ENCODE measurements at places on chromosomes 5 and 9.
A peak's percentile ranks its signal among the peaks of the same experiment; 100 is the strongest.

DNA sequence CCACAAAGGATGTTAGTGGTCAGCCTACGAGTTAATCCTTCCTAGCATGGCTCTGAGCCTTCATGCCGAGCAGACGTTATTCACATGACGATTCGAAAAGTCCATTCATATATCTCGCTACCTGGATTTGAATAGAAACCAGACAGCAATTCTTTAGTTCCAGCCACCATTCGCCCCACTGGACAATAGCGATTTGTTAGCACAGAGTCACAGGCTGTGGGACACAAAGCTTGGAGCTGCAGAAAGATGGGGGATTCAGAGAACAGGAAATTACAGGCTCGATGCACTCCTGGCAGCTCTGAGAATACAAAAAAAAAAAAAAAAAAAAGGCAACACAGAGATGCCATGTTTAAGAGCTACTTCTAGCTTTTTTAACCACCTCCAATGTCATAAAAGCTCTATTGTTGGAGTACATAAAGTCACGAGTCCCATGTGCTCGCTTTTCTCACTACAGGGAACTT is 110.7 kb downstream of the NR6A1 start:
- no peak for DNase-seq

DNA sequence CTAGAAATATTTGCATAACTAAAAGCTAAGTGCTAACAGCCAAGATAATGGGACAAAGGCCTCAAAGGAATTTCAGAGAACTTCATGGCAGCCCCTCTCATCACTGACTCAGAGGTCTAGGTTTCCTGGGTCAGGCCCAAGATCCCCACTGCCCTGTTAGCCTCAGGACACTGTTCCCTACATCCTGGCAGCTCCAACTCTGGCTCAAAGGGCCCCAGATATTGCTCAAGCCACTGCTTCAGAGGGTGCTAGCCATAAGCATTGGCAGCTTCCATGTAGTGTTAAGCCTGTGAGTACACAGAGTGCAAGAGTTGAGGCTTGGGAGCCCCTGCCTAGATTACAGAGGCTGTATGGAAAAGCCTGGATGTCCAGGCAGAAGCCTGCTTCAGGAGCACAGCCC is 998.1 kb downstream of the TLE1 start:
- DNase-seq = no peak

- no peak for DNase-seq
These were observed 43.8 kb upstream of the DAB2IP start for GRCh38 chr9:121607434-121608167.

DNA sequence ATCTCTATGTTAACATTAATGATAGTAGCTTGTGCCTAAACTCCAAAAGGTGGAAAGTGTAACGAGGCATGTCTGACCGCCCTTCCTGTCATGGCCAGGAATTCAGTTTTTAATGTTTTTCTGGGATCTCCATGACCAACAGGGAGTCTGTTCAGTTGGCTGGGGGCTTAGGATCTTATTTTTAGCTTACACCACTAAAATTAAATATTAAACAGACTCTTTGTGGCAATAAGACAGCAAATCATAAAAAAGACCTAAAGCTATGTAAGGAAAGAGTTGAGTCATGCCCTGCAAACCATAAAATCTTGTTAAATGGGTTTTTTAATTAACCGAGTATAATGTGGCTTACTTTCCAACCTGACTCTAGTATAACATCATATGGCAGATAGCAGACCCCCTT is 247.8 kb downstream of the DIRAS2 start:
- DNase-seq = no peak

GRCh38 chr9:35646153-35646532 is 4.6 kb downstream of the SIT1 start:
- no peak for DNase-seq

DNA sequence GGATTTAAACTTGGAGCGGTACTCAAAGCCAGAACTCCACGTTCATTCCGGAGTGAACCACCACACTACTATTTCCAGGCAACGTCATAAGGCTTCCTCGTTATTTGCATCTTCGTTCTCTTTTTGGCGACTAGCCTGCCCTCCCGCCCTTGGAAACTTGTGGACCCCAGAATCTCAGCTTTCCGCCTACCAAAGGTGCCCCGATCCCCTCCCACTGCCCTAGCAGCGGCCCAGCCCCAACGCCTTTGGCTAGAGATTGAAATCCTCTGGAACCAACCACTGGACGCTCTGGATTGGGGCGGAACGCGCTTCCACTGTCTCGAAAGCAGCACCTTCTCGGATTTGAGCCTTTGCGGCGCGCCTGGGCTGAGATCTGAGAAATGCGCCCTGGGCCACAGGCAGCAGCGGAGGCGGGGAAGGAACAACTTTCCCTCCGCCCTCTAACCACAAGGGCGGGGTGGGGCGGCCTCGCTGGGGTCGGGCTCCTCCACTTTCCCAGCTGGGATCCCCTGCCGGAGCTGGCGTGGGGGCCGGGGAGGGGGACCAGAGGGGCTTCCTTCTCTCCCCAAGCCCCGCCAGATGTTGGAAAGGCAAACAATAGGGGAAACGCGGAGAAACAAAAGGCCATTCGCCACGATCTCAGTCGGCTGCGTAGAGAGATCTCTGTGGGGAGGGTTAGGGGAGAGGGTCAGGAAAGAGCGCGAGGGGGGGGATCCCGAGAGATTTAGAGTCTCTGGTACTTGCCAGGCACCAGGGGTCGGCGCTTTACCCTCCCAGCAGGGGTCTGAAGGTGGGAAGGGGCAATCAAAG is 1.3 kb downstream of the MOB3B start:
- DNase-seq = peak; percentile 53

- DNase-seq = no peak
These were observed 49.2 kb upstream of the LIFR start for GRCh38 chr5:38605610-38606009.

GRCh38 chr5:123907349-123907748 is 395.4 kb downstream of the CSNK1G3 start:
- no peak for DNase-seq

- DNase-seq = no peak
These were observed 195.5 kb downstream of the SNCAIP start for GRCh38 chr5:122507581-122507980.

- DNase-seq = no peak
These were observed 87.1 kb downstream of the MEGF10 start for GRCh38 chr5:127377651-127378050.

DNA sequence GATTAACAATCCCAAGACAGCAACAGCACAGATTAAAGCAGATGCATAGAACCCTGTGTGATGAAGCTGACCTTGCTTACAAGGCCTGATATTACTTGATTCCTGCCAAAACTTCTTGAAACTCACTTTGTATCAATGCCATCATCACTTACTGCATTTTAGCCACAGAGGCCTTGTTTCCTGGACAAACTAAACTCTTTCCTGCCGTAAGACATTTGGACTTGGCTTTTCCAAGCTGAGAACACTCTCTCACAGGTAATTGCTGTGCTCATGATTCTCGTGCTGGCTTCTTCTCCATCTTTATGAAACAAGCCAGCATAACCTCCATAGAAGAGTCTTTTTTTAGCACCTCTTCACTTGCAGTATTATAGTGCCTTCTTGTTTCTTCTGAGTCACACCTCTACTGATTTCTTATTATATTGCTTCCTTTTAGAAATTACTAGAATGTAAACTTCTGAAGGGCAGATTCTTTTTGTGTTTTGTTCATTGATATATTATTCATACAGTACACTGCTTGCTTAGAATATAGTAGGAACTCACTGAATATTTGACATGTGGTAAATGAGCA is 456.5 kb upstream of the ZNF608 start:
- DNase-seq = no peak

DNA sequence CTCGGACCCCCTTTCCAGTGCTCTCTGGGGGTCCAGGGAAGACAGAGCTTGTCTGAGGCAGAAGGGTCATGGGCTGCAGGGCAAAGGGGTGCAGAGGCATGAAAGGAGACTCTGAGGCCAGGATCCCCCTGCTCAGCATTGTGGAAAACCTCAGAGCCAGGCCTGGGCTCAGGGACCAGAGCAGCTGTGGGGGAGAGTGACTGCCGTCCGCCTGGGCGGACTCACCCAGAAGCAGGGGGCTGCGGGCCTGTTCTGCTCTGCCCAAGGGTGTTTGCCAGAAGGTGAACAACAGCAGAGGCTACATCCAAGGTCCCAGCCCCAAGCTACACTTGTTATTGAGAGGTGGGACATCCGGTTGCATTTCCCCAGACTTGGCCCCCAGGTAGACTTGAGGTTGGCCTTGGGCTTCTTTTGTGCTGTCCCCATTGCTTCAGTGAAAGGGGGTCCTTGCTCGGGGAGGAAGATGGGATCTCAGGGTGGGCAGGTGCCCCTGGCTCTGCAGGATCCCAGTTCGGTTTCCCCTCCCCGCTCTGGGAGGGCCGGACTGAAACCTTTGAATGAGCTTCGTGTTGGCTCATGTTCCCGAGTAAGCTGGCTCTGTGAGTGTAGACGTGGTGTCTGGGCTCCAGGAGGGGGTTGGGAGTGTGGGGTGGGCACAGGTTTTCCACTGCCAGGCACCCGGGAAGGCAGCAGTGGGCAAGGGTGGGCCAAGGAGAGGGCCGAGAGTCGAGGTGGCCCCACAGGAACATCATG is 92.1 kb downstream of the COL5A1 start:
- no peak for DNase-seq

GRCh38 chr5:142977363-142978051 is 207.3 kb downstream of the ARHGAP26 start:
- DNase-seq = no peak

GRCh38 chr9:27247756-27248155 is 49.2 kb downstream of the EQTN start:
- DNase-seq = peak; percentile 5

- no peak for DNase-seq
These were observed 213.1 kb downstream of the AGTPBP1 start for GRCh38 chr9:85528607-85529006.

DNA sequence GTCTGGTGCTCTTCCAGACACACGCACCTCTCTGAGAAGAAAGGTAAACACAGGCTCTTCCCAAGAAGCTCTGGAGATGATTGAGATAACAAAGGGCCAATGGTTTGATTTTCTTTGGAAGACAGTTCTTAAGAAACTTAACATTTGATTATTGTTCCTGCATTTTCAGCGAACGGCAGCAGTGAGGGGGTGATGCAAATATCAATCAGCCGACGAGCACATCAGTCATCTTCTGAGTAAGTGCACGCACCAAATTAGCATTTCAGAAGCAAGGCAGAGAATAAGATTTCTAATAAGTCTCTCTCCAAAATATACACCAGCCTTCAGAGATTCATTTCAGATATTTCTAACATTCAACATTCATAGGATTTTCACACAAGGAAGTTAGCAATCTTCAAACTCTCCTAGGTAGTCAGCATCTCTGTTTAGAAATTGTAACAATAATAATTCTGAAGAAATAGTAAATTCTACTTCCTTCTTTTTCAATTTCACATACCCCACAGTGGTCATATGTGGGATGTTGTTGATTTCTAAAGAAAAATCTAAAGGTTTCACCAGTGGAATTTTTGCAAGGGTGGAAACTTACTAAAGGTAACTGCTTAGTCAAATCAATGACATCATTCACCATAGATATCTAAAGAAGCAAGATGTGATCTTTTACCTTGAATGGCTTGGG is 250.3 kb downstream of the SEC61B start:
- DNase-seq = no peak

GRCh38 chr9:117434566-117434965 is 19.7 kb upstream of the ASTN2 start:
- no peak for DNase-seq

DNA sequence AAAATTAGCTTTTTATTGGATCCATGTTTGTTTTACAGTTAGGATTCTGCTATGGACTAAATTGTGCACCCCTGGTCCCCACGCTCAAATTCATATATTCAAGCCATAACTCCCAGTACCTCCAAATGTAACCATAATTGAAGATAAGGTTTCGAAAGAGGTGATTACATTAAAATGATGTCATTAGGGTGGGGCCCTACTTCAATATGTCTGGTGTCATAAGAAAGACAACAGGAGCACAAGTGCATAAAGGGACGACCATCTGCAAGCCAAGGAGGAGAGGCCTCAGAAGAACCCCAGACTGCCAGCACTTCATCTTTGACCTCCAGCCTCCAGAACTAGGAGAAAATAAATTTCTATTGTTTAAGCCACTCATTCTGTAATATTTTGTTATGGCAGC is 7.4 kb upstream of the HNRNPA0 start:
- no peak for DNase-seq

DNA sequence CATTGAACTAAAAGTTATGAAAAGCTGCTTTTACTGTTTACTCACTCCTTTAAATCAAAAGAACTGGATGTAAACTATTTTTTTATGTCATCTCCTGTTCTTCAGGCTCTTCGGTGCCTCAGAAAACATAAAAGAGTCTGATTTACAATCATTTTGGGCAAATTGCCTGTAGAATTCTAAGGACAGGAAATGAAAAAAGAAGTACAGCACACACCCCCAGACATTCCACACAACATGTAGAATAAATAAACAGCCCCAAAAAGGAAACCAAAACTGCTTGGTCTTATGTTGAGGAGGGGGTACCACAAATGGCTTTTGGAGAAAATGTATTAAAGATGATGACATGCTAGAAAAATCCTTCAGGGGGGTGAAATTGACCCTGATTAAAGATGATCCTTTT is 57.2 kb downstream of the ITGA1 start:
- no peak for DNase-seq

DNA sequence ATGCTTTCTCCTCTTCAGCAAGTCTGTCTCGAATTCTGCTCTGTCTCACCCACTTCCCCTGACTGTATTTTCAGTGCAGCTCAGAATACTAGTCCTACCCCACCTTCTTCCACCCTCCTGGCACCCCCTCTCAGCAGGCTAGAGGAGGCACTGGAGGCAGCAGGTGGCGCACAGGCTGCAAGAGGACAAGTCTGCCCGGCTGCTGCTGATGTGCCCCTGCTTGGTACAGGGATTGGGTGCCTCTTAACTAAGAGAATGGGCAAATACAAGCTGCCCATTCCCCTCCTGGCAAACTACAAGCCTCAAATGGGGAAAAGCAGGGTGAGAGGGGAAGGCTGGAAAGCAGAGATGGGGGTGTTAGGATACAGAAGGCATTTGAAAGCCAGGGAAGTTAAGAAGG is 5.1 kb downstream of the TLN1 start:
- no peak for DNase-seq

- DNase-seq = no peak
These were observed 146.7 kb upstream of the RAI14 start for GRCh38 chr5:34509392-34509791.

GRCh38 chr9:69158471-69158870 is 15.6 kb upstream of the TJP2 start:
- no peak for DNase-seq

GRCh38 chr9:16289639-16290038 is 580.8 kb downstream of the BNC2 start:
- DNase-seq = no peak

GRCh38 chr9:98251551-98251950 is 3.9 kb downstream of the TBC1D2 start:
- DNase-seq = no peak
